ENCODE measurements at places on chromosomes 7 and 10.

GRCh38 chr10:117410557-117410956, 35.3 kb upstream of the PDZD8 start:
- no peaks in the 10 kb centered on the region for H3K36me3 ChIP-seq
- H3K4me1 ChIP-seq: no peaks in the 10 kb centered on the region
- no peak overlapping the region for H3K4me3 ChIP-seq
- DNase-seq: no peak

DNA sequence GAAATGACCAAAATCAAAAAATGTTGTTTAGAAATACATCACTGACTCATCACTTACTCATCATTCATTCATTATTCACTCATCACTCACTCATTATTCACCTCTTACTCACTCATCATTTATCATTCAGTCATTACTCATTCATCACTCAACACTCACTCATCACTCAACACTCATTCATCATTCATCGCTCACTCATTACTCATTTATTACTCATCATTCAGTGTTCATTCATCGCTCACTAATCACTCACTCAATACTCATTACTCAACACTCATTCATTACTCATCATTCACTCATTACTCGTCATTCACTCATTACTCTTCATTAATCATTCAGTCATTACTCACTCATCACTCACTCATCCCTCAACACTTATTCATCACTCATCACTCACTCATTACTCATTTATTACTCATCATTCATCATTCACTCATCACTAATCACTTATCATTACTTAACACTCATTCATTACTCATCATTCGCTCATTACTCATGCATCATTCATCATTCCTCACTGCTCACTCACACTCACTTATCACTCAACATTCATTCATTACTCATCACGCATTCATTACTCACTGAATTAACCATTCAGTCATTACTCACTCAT, 238.5 kb downstream of the ADARB2 start:
- no peak for DNase-seq
- no peaks in the 10 kb centered on the region for H3K27me3 ChIP-seq
- H3K4me3 ChIP-seq: no peak overlapping the region
- H3K36me3 ChIP-seq: no peaks in the 10 kb centered on the region

GRCh38 chr10:95841661-95842498, 65.9 kb upstream of the CC2D2B start:
- no peaks in the 10 kb centered on the region for H3K27me3 ChIP-seq
- no peaks in the 10 kb centered on the region for H3K36me3 ChIP-seq
- H3K27ac ChIP-seq: peak overlapping the region; percentile 22
- DNase-seq: peak; percentile 84
- no peak overlapping the region for H3K4me3 ChIP-seq

- H3K36me3 ChIP-seq: no peaks in the 10 kb centered on the region
- peaks cover 24% of the 10 kb centered on the region for H3K27me3 ChIP-seq
- H3K4me1 ChIP-seq: no peaks in the 10 kb centered on the region
These were observed 3.3 kb downstream of the SLC26A3 start for GRCh38 chr7:107799647-107800264.

GRCh38 chr10:112286837-112287818, 3.9 kb downstream of the TECTB start:
- no peaks in the 10 kb centered on the region for H3K36me3 ChIP-seq
- H3K27me3 ChIP-seq: no peaks in the 10 kb centered on the region
- H3K4me1 ChIP-seq: no peaks in the 10 kb centered on the region
- H3K4me3 ChIP-seq: no peak overlapping the region
- no peak for DNase-seq

- no peaks in the 10 kb centered on the region for H3K4me1 ChIP-seq
- no peaks in the 10 kb centered on the region for H3K27me3 ChIP-seq
- no peaks in the 10 kb centered on the region for H3K36me3 ChIP-seq
- no peak overlapping the region for H3K27ac ChIP-seq
- H3K4me3 ChIP-seq: no peak overlapping the region
- DNase-seq: no peak
These were observed 115.9 kb downstream of the MICU1 start for GRCh38 chr10:72509941-72510340.

- H3K27ac ChIP-seq: no peak overlapping the region
- H3K27me3 ChIP-seq: no peaks in the 10 kb centered on the region
- H3K36me3 ChIP-seq: no peaks in the 10 kb centered on the region
These were observed 221.8 kb upstream of the TMEM72 start for GRCh38 chr10:44689368-44689767.

DNA sequence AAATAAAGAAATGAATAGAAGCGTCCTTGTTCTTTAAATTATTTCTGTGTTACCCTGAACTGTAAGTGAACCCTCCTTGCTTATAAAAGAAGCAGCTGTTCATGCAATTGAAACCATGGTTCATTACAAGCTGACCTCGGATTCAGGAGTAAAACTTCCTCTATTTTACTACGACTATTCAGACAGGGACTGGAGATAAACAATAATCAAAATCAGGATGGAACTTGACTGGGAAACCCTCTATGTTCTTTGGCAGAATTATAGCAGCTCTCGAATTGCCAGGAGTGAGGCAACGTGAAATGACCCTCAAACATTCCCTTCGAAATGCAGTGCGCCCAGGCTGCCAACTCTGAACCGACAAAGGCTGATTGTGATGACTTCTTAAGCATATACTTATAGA, 172.1 kb downstream of the CYP26A1 start:
- no peaks in the 10 kb centered on the region for H3K36me3 ChIP-seq
- DNase-seq: no peak
- H3K27me3 ChIP-seq: peaks cover 11% of the 10 kb centered on the region
- no peak overlapping the region for H3K4me3 ChIP-seq
- no peaks in the 10 kb centered on the region for H3K4me1 ChIP-seq

DNA sequence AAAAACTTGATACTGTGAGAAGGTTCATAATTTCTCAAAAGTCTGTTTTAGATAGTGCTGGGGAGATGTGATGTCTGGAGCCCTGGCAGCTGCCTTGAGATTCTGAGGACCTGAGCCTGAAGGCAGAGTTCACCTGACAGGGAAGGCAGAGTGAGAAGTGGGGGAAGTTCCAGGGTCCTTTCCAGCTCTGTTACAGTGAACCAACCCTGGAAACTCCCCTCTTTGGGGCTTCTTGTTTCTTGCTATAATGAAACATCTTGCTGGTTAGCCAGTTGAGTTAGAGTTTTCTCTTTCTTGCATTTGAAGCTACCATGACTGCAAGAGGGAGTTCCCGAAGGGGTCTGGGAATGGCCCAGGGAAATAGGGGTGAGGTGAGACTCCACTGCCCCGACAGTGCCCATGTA, 158.9 kb upstream of the TNRC18 start:
- H3K4me1 ChIP-seq: peaks cover 11% of the 10 kb centered on the region
- H3K4me3 ChIP-seq: no peak overlapping the region
- H3K27ac ChIP-seq: no peak overlapping the region
- H3K27me3 ChIP-seq: no peaks in the 10 kb centered on the region
- DNase-seq: no peak

GRCh38 chr7:87473986-87474385, 1.5 kb downstream of the ABCB4 start:
- H3K27me3 ChIP-seq: peaks cover 26% of the 10 kb centered on the region
- DNase-seq: no peak
- no peak overlapping the region for H3K27ac ChIP-seq
- H3K36me3 ChIP-seq: no peaks in the 10 kb centered on the region

DNA sequence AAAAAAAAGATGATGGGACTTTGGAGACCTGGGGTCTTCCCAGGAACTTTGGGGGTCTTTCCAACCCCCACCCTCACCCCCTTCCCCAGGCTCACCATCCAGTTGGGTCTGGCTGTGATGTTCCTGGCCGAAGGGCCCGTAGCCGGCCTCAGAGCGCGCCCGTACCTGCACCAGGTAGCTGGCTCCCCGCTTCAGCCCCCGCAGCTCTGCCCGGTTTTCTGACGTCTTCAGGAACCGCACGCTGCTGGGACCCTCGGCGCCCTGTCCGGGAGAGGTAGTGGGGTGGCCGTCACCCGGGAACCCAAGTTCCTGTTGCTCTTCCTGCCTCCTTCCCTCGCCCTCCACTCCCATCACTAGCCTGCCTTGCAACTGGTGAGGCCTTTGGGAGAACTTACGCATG, 10.2 kb downstream of the EPHB4 start:
- DNase-seq: no peak
- H3K27ac ChIP-seq: no peak overlapping the region
- H3K4me1 ChIP-seq: no peaks in the 10 kb centered on the region

DNA sequence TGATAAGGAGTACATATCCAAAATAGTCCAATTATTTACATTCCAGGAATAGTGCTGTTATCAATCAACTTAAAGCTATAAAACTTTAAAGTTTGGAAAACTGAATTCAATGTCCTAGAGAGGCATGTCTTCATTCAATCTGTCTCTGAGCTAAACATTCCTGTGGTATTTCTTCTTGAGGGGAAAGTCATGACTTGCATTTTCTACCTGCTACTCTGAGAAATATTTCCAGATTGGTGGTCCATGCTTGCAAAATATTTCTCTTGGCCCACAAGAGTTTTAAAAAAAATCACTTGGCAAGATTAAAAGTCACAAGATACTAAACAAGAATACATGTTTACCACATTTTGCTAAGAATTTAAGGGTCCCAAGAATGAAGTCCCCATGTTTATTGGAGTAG, 63.6 kb upstream of the HGF start:
- no peak overlapping the region for H3K4me3 ChIP-seq
- H3K27me3 ChIP-seq: no peaks in the 10 kb centered on the region
- H3K4me1 ChIP-seq: no peaks in the 10 kb centered on the region
- no peak for DNase-seq
- no peak overlapping the region for H3K27ac ChIP-seq

- H3K4me1 ChIP-seq: no peaks in the 10 kb centered on the region
- no peak for DNase-seq
- H3K4me3 ChIP-seq: no peak overlapping the region
- no peaks in the 10 kb centered on the region for H3K36me3 ChIP-seq
These were observed 157.1 kb downstream of the GATA3 start for GRCh38 chr10:8211631-8212030.

GRCh38 chr7:31707089-31707488, 20.1 kb downstream of the PPP1R17 start:
- no peaks in the 10 kb centered on the region for H3K36me3 ChIP-seq
- H3K4me1 ChIP-seq: no peaks in the 10 kb centered on the region
- H3K27ac ChIP-seq: no peak overlapping the region
- H3K27me3 ChIP-seq: no peaks in the 10 kb centered on the region
- H3K4me3 ChIP-seq: no peak overlapping the region

DNA sequence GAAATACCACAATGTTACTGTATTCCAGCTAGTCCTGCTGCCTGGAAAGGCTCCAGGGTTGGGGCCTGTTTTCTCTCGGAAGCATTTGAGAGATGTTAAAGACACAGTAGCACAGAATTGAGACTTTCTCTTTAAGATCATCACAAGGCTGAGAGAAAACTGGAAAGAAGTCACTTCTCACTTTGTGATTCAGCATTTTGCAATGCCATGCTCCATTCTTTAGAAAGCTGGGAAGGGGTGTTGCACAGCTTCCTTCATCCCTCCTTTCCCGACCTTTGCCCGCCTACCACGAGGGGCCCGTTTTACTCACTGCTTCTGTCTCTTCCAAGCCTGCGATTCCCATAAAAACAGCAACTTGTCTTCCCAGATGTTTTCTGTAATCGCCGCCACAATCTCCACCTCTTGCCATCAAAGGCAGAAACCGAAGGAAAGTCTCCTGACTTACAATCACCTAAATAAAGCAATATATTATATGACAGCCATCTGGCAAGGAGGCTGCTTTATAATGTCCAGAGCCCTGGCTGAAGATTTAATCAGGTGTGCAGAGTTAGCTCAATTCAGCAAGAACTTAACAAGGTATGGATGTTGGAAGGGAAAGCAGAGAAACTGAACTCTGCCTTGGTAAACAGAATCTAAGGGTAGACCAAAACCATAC, 18.9 kb downstream of the NOD1 start:
- H3K36me3 ChIP-seq: peaks cover 12% of the 10 kb centered on the region
- H3K27me3 ChIP-seq: no peaks in the 10 kb centered on the region
- peak; percentile 79 for DNase-seq
- peaks cover 18% of the 10 kb centered on the region for H3K4me1 ChIP-seq

DNA sequence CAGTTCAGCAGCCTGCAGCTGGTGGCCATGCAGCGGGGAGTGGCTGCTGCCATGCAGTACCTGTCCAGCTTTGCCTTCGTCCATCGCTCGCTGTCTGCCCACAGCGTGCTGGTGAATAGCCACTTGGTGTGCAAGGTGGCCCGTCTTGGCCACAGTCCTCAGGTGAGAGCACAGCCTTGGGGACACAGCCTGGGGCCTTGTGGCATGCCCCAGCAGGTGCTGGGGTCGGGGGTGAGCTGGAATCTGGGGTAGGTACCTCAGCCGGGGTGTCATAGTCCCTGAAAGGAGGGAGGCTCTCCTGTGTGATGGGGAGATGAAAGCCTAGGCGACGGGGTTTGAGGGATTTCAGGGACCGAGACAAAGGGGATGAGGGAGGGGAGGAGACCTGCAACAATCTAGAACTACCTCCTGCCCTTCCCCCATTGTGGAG, 14.1 kb downstream of the EPHB6 start:
- no peak overlapping the region for H3K4me3 ChIP-seq
- no peak for DNase-seq
- no peaks in the 10 kb centered on the region for H3K4me1 ChIP-seq
- H3K27me3 ChIP-seq: no peaks in the 10 kb centered on the region

- no peak overlapping the region for H3K27ac ChIP-seq
- peaks cover 27% of the 10 kb centered on the region for H3K4me1 ChIP-seq
- H3K4me3 ChIP-seq: no peak overlapping the region
- no peaks in the 10 kb centered on the region for H3K27me3 ChIP-seq
- no peaks in the 10 kb centered on the region for H3K36me3 ChIP-seq
These were observed 98.8 kb upstream of the BMPER start for GRCh38 chr7:33806298-33807154.

DNA sequence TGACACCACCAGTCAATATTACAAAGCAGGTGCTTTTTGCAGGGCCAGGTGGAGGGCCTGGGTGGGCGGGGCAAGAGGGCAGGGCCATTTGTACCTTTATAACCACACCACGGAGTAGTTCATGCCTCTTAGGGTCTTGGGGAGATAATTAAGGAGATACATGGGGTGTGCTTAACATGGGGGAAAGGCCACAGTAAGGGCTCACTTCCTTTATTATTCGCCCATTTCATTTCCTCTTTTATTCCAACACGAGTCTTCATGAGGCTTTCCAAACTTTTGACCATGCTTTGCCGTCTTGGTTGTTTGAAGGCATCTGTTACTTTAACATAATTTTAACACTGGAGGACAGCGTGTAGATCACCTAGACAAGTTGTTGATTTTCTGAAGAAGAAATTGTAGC, 33.3 kb upstream of the LYZL2 start:
- H3K27me3 ChIP-seq: peaks cover under 1% of the 10 kb centered on the region
- DNase-seq: no peak
- H3K36me3 ChIP-seq: no peaks in the 10 kb centered on the region
- H3K4me3 ChIP-seq: no peak overlapping the region
- no peaks in the 10 kb centered on the region for H3K4me1 ChIP-seq
- H3K27ac ChIP-seq: no peak overlapping the region

All from endothelial cell of umbilical vein (primary cell).